Activated CD8-positive, alpha-beta T cell treated with anti-CD3 and anti-CD28 coated beads for 36 hours (primary cell): ENCODE measurements at places on chromosomes 6 and 20. TPM values are rescaled to one million over a fixed set of nuclear protein-coding genes. Genes with fewer than 3 reads are reported as not detected.

RPL10A gene
- 2,322 TPM for total RNA-seq

WFDC8 gene
- total RNA-seq, result not detected

ANKEF1 gene
- total RNA-seq, result 0.45 TPM

EYS gene
- total RNA-seq, result not detected

IYD gene
- not detected for total RNA-seq

TREM1 gene
- not detected for total RNA-seq

DNAJC5 gene
- total RNA-seq, result 32.5 TPM

DNA sequence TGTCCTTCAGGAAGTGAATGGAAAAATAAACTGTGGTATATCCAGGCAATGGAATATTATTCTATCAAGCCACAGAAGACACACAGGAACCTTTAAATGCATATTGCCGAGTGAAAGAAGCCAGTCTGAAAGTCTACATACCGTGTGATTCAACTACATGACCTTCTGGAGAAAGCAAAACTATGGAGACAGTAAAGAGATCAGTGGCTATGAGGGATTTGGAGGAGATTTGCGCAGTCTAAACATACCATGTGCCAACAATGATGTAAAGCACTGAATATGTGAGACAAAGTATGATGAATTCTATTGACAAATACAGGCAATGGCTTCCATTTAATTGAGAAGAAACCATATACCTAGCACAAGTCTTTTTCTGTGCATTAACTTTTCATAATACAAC is 518.3 kb upstream of the ZNF337 start:
- DNase-seq, result no peak
- H3K36me3 ChIP-seq, result peaks cover under 1% of the 10 kb centered on the region
- no peak overlapping the region for H3K27ac ChIP-seq
- H3K4me1 ChIP-seq, result peaks cover 1% of the 10 kb centered on the region
- H3K4me3 ChIP-seq, result no peak overlapping the region

DNA sequence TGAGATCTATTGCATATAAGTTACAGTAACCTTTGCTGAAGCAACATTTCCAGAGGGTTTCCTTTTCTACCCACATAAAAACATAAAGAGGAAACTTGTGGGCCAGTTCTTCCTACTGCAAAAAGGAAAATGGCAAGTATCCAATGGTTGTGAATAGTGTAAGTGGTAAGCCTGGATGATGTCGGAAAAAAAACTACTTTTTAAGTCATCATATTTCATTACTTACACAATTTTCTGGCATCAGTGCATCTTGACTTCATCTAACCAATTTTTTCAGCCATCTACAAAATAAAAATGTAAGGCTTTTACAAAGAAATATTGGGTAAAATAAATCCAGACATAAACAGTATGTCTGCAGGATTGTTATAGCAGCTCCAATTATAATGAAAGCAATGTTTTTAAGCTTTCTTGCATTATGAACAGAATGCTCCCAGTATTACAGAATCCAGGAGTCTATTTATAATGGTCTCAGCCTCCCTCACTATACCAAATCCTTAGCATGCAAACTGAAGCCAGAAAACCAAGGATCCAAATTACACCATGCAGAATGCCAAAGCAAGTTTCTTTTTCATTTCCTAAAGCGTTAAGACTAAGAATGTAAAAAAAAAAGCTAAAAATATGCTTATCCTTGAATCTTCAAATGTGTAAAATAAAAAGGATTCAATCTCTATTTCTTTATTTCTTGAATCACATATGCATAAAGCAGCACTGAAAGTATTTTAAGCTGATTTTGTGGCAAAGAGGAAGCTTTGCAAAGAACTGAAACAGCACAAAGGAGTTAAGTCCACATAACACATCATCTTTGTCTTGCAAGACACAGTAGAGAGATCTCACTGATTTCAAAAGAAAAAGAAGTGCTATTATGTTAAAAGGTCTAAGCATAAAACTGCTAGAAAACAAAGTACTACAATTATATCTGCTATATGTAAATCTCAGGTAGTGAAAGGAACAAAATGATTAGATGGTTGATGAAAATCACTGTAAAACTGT is 126.8 kb upstream of the HMGCLL1 start:
- no peak overlapping the region for H3K4me3 ChIP-seq
- H3K36me3 ChIP-seq, result no peaks in the 10 kb centered on the region
- H3K27ac ChIP-seq, result no peak overlapping the region
- no peak for DNase-seq
- H3K4me1 ChIP-seq, result no peaks in the 10 kb centered on the region

- no peak for DNase-seq
- no peak overlapping the region for H3K4me3 ChIP-seq
- H3K27me3 ChIP-seq, result peaks cover 5% of the 10 kb centered on the region
- H3K36me3 ChIP-seq, result no peaks in the 10 kb centered on the region
These were observed 50.6 kb upstream of the LOC128125822 start for GRCh38 chr6:63521475-63522210.

DNA sequence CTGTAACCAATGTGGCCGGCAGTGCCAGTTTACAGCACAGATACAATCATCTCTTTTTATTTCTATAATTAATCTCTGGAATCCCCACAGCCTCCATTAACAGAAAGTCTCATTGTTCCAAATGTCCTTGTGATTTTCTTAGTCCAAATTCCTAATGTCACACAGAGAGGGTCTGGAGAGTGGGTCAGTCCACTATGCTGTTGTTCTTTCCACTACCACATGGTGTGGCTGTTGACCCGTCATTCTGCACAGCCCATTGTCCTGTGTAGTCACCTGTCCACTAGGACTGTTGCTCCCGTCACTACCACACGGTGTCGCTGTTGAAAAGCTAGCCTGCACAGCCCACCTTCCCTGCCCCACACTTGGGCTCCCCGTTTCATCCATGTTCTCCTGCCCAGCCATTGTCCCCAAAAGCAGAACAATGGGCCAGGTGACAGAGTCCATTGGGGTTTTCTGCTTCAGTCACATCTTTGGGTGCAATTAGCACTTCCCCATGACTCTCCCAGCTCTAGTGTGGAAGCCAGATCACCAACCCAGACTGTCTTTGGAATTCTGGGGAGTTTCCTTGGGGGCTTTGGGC is 8.6 kb upstream of the LBP start:
- no peak overlapping the region for H3K27ac ChIP-seq
- no peak overlapping the region for H3K4me3 ChIP-seq
- H3K27me3 ChIP-seq, result peaks cover 23% of the 10 kb centered on the region
- no peaks in the 10 kb centered on the region for H3K4me1 ChIP-seq
